ENCODE measurements at places on chromosomes 12 and 14.

GRCh38 chr12:114399664-114400211, 6.2 kb downstream of the TBX5 start:
- DNase-seq = peak; percentile 87

DNA sequence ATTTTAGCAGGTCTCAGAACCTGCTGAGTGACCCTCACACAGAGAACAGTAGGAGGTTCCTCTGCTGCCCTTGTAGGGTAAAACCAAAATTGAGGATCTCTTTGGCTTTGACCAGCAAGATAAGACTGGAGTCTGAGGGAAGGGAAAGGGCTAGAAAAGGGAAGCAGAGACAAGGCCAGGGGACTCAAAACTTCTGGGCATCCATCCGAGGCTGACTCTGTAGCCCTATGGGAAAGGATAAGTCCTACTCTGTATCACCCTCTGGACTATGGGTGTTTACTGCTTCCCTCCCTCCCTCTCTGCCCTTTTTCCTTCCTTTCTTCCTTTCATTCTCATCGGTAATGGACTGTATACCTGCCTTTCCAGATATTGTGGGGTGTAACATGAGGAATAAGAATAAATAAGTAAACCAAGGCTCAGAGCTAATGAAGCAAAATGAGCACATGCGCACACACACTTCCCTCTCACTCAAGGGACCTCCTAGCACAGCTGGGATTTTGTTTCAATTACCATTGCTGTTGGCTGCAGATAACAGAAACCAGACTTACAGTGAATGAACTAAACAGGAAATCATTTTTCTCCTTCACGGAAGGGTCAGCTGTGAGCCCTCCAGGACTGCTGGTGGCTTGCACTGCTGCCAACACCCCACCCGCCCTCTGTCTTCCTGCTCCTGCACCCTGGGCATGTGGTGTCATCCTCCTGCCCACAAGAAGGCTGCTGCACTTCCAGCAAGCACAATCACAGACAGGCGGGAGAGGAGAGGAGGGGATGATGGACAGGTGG, 404.4 kb upstream of the CCDC196 start:
- DNase-seq = no peak

DNA sequence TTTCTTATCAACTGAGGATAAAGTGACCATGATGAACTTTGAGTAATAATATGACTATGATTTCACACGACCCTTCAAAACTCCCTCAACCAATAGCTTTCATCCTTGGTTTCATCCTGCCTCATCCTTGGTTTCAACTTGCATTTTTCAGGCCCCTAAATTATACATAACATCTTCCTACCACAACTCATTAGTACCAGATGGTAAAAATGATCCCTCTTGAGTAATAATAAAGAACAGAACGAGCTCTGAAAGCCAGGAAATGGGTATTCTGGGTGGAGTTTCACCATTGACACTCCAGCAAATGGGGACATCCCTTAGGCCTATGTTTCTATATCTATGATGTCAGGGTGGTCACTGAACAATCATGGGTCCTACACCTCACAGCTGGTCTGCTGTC, 72.1 kb upstream of the LMNTD1 start:
- no peak for DNase-seq

GRCh38 chr12:88509347-88509746, 70.9 kb downstream of the KITLG start:
- DNase-seq = no peak

GRCh38 chr12:68915055-68915454, 17.9 kb downstream of the CPM start:
- DNase-seq = no peak

DNA sequence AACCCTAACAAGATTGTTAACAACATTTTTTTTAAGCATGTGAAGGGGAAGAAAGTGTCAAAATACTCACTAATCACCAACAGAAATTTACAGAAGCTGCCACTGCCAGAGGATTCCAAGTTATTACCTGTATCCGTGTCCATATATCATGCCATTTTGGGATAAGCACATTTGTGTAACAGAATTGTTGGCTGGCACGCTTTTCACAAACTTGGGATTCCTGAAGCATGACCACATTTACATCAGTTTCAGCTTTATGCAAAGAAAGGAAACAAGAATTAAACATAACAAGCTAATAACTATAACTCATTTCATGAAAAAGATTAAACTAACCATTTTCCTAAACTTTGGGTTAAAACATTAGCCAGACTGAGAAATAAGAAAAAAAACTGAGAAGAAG, 5.9 kb downstream of the NEMP1 start:
- no peak for DNase-seq

- no peak for DNase-seq
Observed at GRCh38 chr12:19946550-19946949, 421.8 kb upstream of the PDE3A start.

- no peak for DNase-seq
Observed at GRCh38 chr14:102370305-102370809, 7.6 kb downstream of the TECPR2 start.

DNA sequence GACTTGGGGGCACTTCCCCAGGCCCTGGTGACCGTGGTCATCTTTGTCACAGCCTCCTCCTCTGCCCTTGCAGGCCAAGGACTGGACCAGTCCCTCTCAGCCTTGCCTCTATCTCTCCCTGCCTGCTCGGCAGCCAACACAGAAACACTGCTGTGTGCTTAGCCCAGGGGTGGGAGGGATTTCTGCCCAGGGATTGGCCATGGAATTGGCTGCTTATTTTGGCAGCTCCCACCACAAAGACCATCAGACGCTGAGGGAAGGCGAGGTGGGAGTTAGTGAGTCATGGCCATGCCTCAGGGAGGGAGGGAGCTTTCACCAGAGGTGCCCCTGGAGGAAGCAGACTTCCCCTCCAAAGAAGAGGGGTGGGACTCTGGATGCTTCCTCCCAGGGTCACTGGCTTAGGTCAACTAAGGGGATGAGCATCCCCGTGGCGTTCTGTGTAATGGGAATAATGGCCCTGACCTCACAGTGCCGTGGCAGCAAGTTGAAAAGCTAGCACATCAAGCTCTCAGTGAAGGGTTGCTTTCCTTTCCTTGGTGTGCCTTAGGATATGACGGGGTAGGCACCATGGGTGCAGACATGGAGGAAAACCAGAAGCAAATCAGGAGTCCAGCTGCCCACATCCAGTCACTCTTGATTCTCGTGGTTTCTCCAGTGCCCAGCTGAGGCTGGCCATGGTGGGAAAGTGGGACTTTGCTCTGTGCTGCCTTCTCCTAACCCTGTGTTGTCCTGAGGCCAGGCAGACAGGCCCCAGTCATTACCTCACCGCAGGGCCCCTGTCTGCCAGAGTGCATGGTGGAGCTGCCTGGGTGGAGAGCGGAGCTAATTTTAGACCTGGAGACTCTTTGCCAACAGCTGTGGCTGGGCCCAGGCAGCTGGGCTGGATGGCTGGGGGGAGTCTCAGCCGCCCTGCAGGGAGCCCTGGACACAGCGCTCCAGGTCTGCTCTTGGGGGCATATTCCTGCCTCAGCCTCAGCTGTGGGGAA, 21.4 kb downstream of the B4GALNT3 start:
- DNase-seq = peak; percentile 72

- DNase-seq = no peak
Observed at GRCh38 chr14:61051621-61052020, 70.6 kb downstream of the SLC38A6 start.

DNA sequence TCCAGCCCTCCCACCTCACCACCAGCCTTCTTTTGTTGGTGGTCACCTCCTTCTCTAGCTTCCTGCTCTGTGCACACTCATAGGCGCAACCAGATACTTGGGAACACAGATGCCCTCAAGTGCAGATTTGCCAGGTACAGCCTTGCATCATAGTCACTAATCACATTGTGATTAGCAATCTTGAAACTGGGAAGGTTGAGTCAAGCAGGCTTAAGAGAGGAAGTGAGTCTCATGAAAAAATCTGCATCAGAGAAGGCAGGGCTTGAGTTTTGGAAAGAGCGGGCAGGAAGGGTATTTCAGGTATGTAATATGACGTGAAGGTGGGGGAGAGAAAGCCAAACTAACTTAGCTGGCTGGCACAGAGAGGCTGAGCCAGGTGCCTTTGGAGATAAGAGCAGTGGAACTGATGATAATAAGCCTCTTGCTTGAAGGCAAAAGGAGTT, 2.7 kb upstream of the RABGGTA start:
- DNase-seq = no peak

DNA sequence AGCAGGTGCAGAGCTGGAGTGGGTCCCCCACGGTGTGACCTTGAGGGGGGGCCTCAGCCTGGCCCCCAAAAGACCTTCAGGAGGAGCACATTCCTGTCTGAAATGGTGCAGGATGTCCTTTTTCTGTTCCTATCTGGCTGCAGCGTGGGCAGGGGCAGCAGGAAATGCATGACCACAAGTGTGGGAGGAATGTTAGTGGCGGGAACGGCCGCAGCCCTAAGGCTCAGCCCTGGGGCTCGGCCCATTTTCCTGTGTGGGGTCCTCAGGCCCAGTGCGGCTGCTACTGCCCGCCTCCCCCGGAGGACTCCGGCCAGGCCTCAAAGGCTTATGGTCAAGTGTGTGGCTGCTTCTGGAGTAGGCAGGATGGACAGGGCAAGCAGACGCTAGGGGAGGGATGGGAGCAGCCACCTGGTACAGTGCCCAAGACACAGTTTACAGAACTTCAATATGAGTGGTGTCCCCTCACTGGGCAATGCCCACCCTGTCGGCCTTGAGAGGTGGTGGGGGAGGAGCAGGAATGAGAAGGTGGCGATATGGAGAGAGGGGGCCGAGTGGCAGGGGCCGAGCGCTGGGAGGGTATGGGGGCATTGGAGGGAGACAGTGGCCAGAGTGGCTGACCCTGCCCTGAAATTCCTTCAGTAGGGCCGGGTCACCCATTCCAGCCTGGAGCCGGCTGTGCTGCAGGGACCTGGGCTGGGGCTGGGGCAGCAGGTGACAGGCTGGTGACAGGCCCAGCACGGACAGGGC, 137.4 kb downstream of the CALM1 start:
- no peak for DNase-seq

DNA sequence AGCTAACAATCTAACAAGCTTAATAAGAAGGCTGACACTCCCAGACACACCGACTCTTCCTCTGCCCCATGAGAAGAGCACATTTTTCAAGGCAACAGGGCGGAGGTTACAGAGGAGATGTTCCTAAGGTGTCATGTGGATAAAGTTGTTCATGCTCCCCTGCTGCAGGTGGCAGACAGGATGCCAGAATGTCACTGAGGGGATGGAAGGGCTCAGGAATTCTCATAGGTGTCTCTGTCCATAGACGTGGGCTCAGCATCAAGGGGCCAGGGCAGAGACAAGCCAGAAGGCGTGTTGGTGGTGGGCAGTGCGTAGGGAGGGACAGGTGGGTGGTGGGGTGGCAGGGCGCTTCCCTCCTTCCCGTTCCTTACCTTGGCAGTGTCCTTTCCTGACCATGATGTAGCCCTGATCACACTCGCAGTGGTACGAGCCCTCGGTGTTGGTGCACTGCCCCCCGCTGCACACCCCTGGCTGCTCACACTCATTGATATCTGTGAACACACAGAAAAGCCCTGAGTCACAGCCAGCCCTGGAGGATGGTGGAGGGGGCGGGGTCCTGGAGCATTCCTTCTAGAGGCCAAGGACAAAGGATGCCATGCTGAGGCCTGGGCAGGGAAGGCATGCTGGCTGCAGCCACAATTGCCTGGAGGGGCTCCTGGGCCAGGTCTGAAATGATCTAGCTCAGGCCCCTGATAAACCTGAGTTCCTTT, 23.0 kb downstream of the ISCA2 start:
- DNase-seq = no peak

DNA sequence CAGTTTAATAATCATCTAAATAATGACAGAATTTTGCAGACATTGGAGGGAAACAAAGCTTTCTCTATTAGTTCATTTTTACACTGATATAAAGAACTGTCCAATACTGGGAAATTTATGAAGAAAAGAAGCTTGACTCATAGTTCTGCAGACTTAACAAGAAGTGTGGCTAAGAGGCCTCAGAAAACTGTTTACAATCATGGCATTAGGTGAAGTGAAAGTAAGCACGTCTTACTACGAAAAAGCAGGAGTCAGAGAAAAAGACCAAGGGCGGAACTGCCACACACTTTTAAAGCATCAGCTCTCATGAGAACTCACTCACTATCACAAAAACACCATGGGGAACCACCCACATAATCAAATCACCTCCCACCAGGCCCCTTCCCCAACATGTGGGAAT, 804.4 kb downstream of the FLRT2 start:
- no peak for DNase-seq

DNA sequence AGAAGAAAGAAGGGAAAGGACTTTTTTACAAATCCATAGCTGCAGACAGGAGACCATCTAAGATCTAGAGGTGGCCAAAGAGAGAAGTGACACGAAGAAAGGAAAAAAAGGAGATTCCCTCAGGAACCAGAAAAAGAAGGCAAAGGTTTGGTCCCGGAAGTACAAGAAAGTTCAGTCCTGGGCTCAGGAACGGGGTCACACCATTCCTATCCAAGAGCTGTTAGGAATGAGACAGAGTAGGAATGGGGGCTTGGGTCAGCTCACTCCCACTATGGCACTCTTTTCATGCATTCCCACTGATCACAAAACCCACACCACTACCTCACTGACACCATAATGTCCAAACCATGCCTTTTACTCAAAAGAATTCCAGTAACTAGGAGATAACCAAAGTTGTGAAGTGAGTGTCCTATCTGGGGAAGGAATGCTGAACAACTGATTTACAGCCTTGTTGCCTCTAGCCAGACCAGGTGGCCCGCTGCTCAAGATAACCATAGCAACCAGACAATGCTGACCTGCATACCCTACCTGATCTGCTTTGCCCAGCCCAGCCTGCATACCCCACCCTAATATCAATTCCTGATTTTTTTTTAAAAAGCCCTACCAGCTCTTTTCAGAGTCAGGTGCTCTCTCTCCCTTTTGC, 8.4 kb downstream of the PPP2R3C start:
- DNase-seq = no peak

DNA sequence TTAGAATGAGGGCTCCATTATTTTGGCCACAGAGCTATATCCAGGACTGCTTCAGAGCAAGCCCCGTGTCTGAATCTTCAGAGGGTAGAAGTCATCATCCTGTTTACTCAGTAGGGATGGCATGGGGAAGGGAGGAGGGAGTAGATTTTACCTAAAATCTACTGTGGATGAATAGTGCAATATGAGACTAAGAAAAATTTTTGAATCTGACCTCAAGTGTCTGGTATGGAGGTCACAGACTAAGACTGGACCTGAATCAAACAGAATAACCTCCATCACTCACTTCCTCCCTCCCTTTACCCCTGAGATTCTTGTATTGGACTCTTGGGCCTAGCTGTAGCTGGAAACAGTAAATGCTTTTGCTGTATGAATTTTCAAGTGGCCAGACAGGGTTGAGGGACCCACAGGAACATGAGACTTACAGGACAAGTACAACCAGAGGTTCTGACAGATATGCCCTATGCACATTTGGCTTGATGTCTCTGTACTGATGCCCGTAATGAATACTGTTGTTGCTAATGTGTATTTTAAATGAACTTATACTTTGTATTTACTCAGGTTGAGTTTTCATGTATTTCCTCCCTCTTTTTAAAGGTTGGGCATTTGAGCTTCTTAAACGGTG, 78.5 kb downstream of the CCDC91 start:
- no peak for DNase-seq

DNA sequence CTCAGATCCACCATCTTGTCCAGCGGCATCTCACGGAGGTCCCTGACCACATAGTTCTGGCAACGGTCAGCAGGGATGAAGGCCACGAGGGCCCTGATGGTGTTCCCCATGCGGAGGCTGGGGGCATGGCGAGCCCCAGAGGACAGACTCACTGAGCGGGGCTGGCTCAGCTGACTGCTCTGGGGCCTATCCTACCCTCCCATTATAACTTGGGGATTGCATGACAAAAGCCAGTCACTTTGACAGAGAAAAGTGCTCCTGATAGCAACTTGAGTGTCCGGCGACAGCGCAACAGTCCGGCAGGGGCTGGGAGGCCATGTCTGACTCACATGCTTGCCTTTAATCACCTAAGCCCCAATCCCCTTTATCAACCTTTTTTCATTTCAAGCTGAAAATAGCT, at the start of gene LRRC10:
TSS of gene LRRC10 (minus strand) at position 179 of the 400 bp plus-strand sequence. CDS start at position 110, 69 bp downstream.
- DNase-seq = no peak
